SK-N-SH (cell line): ENCODE measurements at places on chromosomes 4 and X.

DNA sequence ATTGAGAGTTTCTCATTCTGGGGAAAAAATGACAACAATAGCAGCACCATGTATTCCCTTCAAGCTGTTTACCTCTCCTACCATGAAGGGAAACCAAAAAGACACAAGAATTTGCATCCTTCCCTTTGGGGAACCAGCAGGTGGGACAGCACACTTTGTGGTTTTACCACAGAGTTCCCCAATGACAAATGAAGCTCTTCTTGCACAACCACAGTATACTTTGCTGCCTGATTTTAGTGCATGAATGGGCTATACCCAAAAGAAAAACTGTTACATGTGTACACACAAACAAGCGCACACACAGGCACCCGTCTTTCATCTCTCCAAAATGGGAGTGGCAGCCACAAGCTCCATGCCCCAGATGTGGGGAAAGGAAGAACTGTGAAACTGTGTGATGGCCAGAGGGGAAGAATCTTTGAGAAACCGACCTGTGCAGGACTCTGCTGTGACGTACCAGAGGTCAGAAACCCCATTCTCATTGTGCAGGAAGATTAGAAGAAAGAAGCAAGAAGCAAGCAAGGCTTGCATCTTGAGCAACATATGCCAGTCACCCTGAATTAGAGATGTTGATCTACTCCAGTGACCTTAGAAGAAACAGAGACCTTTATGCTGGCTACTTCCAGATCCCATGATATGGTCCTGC, 2.7 kb upstream of the MAML3 start:
- DNase-seq, result no peak

GRCh38 chr4:182188622-182189021, 54.6 kb upstream of the TENM3 start:
- DNase-seq, result no peak

- peak; percentile 63 for DNase-seq
Measured at GRCh38 chr4:142846729-142847596, 862 bp upstream of the INPP4B start.

DNA sequence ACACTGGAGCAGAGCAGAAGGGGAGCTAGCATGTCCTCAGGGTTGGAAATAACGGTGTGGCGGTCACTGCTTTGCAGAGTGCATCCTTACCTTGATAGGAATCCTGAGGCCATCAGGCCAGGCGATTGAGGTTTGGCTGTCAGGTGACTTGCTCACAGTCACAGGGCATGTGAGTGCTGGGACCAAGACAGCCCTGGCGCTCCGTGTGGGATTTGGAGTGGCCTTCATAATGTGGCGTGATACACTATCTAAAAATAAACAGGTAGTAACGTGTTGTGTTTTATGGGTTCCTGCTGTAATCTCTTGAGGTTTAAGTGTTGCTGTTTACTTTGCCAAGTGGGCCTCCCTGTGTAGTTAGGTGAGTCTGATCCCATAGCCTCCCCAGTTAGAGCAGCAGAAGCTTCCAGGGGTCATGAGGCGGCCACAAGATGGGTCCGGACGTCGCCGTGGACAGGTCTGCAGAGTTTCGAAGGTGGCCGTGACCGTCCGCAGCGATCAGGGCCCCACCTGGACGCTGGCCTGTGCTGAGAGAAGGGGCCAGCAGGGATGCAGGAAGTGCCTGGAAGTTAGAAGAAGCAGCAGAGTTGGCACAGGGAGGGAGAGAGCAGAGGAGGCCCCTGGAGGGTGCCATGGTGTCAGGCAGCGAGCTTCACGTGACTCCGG, 27.7 kb downstream of the RGS12 start:
- no peak for DNase-seq

DNA sequence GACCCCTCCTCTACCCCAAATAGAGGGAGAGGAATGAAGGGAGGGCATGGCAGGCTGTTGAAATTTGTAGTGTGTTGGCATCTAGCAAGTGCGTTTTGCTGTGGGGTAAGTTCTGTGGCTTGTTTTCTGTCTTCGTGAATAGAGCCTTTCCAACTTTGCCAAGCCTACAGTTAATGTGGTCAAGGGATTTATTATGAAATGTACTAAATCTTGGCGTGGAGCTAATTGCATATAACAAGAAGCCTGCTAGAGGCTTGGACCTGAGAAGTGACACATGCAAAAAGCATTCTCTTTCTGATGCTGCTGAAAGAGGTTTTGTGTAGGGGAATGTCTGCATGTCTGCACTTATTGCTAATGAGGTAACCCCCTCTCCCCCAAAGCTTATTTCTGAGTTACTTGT, 132.2 kb downstream of the BMPR1B start:
- DNase-seq, result no peak

- DNase-seq, result no peak
Measured at GRCh38 chr4:52968241-52968640, 106.1 kb downstream of the RASL11B start.

- no peak for DNase-seq
Measured at GRCh38 chrX:121456315-121456714, 408.9 kb downstream of the GLUD2 start.

GRCh38 chr4:83207497-83208101, 77.0 kb downstream of the COQ2 start:
- DNase-seq, result no peak

GRCh38 chr4:87950936-87951511, 24.5 kb upstream of the SPP1 start:
- no peak for DNase-seq

DNA sequence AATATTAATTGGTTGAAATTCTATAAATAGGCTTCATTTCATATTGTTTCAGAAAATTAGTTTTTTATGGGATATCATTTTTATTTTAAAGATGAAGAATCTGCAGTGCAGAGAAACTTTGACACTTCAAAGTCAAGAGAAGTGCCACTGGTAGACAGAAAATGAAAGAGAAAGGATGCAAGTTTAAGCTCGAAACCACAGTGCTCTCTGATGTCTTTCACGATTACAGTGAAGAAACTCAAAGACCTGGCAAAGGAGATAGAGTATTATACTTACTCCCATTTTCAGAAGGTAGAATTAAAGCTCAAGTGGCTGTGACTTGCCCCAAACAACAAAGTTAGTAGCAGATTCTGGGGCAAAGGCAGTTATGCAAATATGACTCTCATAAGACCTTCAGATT, 745.4 kb downstream of the TECRL start:
- no peak for DNase-seq

- no peak for DNase-seq
Measured at GRCh38 chr4:145879598-145879997, 59.0 kb downstream of the ZNF827 start.
